ENCODE measurements at places on chromosomes 7 and 10.

DNA sequence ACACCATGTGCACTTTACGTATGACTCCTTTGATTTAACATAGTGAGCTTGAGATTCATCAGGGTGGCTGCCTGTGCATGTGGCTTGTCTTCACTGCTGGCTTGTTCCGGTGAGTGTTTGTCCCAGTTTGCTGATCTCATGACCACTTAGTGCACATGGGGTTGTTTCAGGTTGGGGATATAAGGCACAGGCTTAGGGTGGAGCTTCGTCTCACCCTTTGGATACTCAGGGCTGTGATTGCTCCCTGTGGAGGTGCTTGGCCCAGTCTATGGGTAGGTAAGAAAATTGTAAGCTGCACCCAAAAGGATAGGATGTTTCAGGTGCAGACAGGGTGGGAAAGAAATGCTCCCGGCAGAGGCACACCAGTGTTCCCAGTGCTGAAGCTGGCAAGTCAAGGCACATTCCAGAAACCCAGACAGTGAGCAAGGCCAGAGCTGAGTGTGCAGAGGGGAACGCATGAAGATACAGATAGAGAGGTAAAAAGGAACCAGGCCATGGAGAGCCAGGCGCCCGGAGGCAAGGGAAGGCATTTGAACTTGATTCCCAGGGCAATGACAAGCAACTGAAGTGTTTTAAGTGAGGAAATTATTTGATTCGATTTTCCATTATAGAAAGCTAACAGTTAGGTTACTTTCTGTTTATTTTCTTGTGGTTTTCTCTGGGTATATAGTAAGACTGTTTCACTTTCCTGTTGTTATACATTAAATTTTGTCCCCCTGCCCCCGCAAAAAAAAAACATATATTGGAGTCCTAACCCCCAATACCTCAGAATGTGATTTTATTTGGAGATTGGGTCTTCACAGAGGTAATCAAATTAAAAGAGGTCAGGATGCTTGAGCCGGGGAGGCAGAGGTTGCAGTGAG, 289.8 kb upstream of the KLF6 start:
- no peak for ATAC-seq

DNA sequence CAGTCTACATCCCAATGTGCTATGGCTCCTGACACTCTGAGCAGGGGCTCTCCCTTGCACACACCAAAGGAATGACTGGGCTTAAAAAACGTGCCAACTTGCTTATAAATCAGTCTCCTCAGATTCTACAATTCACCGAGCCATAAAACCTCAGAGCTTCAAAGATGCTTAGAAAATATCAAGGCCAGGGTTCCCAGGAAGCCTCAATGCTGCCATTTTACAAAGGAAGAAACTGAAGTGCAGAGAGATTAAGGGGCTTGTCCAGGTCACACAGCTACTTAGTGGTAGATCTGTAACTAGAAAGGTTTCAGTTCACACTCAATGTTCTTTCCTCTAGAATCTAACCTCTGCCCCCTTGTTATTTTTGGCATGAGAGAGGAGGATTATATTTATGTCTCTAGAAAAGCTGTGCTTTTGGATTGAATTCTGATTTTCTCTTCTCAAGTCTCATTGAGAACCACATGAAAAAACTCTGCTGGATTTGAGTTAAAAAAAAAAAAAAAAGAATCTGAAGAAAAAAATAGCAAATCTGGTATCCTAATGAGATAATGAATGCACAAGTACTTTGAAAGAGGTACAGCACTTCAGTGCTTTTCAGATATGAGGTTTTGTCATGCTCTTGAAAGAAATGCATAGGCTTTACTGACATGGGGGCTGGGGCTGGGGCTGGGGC, 22.3 kb upstream of the TSPAN33 start:
- ATAC-seq = no peak

DNA sequence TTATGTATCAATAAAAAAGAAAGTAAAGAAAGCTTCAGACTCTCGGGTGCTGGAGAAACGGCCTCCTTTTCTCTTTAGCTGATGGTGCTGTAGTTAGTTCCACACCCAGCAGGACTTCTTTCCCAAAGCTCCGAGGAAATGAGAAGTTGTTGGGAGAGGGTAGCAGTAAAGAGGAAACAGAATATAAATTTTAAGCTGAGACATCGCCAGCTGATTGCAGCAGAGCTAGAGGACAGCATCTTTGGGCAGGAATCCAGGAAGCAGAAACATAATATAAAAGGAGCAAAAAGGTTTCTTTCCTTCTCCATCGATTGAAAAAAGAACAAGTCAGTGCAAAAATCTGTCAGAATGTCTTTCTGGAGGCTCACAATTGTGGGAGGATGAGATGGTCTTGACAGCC, 616.9 kb upstream of the FOXK1 start:
- ATAC-seq = no peak

GRCh38 chr7:142803901-142804300, 33.1 kb downstream of the PRSS2 start:
- ATAC-seq = no peak

GRCh38 chr10:131943021-131943814, 38.5 kb downstream of the BNIP3 start:
- ATAC-seq = peak; percentile 63

GRCh38 chr7:360454-361100, 70.6 kb downstream of the FOXL3 start:
- peak; percentile 75 for ATAC-seq

DNA sequence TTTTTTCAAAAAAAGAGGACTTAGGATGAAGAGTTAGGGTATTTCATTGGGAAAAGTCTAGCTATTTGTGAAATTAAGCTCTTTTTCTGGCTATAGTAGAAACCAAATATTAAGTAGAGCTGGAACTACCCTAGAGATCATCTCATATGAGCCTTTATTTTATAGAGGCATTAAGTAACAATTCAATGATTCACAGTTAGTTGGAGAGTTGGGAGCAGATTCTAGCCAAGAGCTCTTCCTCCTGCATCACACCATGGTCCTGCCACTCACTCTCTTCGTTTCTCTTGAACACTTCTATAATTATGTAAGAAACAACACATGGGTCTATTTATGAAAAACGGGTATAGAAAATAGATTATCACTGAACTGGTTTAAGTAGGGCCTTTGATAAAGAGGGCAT, 76.1 kb upstream of the ANK3 start:
- ATAC-seq = no peak

GRCh38 chr7:158810846-158811245, 18.5 kb downstream of the ESYT2 start:
- ATAC-seq = no peak

GRCh38 chr7:55409482-55410225, 44.5 kb downstream of the LANCL2 start:
- ATAC-seq = no peak

- no peak for ATAC-seq
Observed at GRCh38 chr7:2260820-2261219, 18.8 kb downstream of the NUDT1 start.

- ATAC-seq = peak; percentile 94
Observed at GRCh38 chr7:88243345-88243909, 23.6 kb upstream of the SRI start.

DNA sequence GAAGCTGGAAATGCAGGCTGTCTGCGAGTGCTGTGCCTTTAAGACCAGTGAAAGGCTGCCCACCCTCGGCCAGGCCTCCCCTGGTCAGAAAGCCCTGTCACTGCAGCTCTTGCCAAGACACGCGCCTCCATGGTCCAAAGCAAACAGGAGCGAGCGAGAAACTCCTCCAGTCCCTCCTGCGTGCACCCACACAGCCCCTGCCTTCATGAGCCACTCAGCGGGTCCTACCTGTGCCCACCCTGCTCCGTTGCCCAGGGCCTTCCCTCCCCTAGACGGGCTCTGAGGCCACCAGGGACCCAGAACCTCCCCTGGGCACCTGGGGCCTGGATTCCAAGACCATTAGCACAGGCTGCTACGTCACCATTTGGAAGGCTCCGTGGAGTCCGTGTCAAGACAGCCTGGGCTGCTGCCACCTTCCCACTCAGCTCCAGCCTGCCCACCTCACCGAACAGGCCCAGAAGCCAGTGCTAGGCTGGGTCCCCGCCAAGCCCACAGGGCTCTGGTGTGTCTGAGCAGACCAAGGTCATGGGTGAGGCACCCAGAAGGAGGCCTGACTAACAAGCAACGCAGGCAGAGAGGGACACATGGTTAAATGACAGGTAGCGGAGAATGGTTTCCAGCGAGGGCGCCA, 144.5 kb downstream of the NEURL1 start:
- no peak for ATAC-seq

All from motor neuron (in vitro differentiated cells).